ENCODE measurements at places on chromosomes 2 and 18.

- DNase-seq = no peak
These were observed 45.6 kb downstream of the INPP4A start for GRCh38 chr2:98489971-98490962.

- DNase-seq = no peak
These were observed 33.3 kb downstream of the ANXA4 start for GRCh38 chr2:69774984-69775982.

GRCh38 chr2:98012561-98012991, 16.8 kb upstream of the TMEM131 start:
- no peak for DNase-seq

GRCh38 chr18:24763765-24764513, 303.5 kb downstream of the HRH4 start:
- no peak for DNase-seq

- no peak for DNase-seq
These were observed 1257.5 kb upstream of the ACVR2A start for GRCh38 chr2:146587291-146587713.

- DNase-seq = no peak
These were observed 376.3 kb upstream of the UBE2E3 start for GRCh38 chr2:180604077-180604476.

DNA sequence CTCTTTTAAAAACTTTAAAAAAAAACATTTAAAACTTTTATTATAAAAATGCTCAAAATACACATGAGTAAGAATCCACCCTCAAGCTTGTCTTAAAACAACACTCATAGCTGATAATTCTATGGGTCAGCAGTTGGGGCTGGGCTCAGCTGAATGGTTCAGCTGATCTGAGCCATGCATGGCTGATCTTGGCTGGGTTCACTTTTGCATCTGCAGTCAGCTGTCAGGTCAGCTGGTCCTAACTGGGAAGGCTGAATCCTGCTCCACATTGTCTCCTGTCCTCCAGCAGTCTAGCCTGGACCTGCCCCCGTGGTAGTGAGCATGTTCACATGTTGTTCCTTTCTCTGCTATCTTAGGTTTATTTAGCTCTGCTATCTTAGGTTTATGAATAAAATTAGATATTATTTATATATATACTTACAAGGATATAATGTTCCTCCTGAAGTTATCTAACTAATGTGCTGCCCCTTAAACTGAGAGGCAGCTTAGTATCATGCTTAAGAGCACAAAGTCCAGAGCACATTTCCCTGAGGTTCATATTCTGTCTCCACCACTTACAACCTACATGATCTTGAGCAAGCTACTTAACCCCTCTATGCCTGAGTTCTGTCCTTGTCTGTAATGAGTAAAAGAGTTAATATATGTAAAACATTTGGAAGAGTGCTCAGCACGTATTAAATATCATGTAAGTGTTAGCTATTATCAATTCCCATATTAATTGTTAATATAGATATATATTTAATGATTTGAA, 309.4 kb downstream of the PTPRM start:
- DNase-seq = no peak

GRCh38 chr18:25786758-25787157, 303.7 kb downstream of the SS18 start:
- no peak for DNase-seq

- no peak for DNase-seq
These were observed 2.0 kb downstream of the ASB18 start for GRCh38 chr2:236262238-236262637.

DNA sequence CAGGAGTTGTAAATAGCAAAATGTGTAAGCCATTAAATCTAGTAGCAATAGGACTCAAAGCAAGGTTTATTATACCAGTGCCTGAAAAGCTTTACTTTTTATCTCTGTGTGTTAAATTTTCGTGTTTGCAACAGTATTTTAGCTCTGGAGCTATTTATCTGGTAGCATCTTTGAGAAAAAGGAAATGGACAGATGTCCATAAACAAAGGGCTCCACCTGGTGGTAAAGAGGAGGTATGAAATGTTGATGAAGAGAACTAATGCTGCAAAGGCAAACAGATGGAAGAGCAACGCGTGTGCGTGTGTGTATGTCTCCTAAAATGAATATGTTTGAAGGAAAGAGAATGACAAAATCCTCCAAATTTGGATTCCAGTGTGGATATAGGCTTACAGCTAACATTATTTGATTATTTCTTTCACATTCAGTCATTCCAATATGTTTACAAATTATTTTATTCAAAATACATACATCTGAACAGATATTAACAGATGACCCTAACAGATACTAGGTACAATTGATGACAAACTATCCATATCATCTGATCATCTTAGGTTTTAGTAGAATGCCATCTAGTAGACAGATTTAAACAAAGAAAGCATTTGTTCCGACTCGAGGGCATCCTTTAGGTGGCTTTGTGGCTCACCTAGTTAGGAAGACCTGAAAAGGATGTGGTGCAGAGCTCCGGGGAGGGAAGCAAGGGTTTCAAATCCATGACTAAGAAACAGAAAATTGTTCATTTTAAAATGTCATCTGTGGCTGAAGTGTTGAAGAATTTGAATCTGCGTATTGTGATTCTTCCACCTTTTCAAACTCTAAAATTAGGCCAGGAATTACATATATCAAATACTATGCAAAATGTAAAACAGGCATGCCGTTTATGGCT, 383.3 kb downstream of the MTX2 start:
- no peak for DNase-seq

DNA sequence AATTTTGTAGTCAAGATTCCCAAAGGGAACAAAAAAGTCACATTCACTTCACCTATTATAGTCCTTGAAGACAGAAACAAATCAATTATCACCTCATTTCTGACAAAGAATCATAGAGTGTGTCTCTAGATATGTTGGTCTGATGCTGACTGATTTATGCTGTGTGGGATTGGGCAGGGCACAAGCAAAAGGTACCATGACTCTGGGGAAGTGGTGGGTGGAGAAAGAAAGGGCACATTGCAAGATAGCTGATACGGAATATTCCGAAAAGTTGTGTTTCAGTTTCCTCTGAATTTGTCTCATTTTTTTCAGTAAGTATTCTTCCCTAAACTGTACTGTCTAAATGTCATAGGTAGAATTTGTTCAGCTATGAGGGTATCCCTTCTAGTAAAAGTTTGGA, 268.0 kb downstream of the MREG start:
- DNase-seq = no peak

- no peak for DNase-seq
These were observed 856.3 kb downstream of the SUCLG1 start for GRCh38 chr2:83602753-83603152.

GRCh38 chr2:13193900-13194299, 477.2 kb downstream of the TRIB2 start:
- no peak for DNase-seq

- no peak for DNase-seq
These were observed 191.0 kb downstream of the GRB14 start for GRCh38 chr2:164430166-164430783.

GRCh38 chr18:62420513-62421209, 95.6 kb downstream of the TNFRSF11A start:
- peak; percentile 68 for DNase-seq

DNA sequence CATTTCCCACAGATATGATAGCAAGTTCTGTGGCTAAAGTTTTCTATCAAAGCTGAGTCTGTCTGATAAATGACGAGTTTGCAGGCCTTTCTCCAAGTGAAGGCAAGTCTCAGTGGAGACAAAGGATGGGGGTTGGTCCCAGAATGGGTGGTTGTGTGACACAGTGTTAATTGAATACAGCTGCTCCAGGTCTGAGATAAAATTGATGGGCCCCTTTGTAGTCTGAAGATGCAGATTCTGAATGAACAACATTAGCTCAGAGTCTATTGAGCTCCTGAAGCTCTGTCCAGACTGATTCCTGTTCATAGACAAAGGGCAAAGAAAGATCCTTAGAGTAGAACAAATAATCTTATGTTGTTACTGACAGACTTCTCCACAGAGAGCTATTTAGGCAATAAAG, 296.9 kb upstream of the CYRIA start:
- DNase-seq = no peak

DNA sequence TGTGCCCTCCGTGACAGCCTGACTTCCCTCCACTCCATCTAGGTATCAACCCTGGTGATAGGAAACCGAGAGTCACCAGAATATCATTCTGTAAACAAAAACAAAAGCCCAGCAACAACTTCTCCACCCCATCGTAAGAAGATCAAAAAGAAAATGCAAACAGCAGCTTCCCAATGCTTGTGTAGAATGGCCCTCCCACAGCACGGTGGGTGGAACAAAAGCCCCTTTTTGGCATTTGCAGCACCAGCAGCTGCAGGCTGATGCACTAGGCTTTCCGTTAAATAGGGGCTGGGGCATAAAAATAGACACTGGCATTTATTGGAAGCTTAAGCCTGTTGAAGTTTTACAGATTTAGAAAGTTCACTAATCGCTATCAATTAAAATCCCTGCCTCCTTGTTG, 513.0 kb downstream of the GALR1 start:
- DNase-seq = no peak

GRCh38 chr2:164677733-164678132, 56.5 kb upstream of the GRB14 start:
- no peak for DNase-seq
